Foreskin keratinocyte (primary cell): ENCODE measurements at places on chromosomes 1 and 21. TPM values are rescaled to one million over a fixed set of nuclear protein-coding genes. Genes with fewer than 3 reads are reported as not detected.

OXCT2 gene
- polyA plus RNA-seq, result 0.26 and 0.44 TPM in 2 replicates

OR2T2 gene
- polyA plus RNA-seq, result not detected in 2 replicates

TCHHL1 gene
- polyA plus RNA-seq, result not detected in 2 replicates

DENND2C gene
- 1.9 and 2.6 TPM in 2 replicates for polyA plus RNA-seq

ADAMTS1 gene
- polyA plus RNA-seq, result 12.8 and 16.9 TPM in 2 replicates

SPRR4 gene
- 0.14 and 0.16 TPM in 2 replicates for polyA plus RNA-seq

ZNF648 gene
- not detected in 2 replicates for polyA plus RNA-seq

TRIM63 gene
- not detected in 2 replicates for polyA plus RNA-seq

DUSP23 gene
- 56.7 and 59.7 TPM in 2 replicates for polyA plus RNA-seq

ZNF695 gene
- 2.8 and 4.8 TPM in 2 replicates for polyA plus RNA-seq

LENEP gene
- not detected in 2 replicates for polyA plus RNA-seq

UBL4B gene
- not detected in 2 replicates for polyA plus RNA-seq

SH2D1B gene
- polyA plus RNA-seq, result not detected in 2 replicates

FAM72A gene
- polyA plus RNA-seq, result 4.1 and 6.0 TPM in 2 replicates

RNF11 gene
- polyA plus RNA-seq, result 25.3 and 31.1 TPM in 2 replicates

PRAMEF15 gene
- not detected in 2 replicates for polyA plus RNA-seq

RBBP5 gene
- 3.6 and 4.2 TPM in 2 replicates for polyA plus RNA-seq

RNF186 gene
- polyA plus RNA-seq, result not detected in 2 replicates

ANGPTL1 gene
- not detected in 2 replicates for polyA plus RNA-seq

FYB2 gene
- not detected in 2 replicates for polyA plus RNA-seq

PLA2G4A gene
- 4.7 and 7.2 TPM in 2 replicates for polyA plus RNA-seq

RIPK4 gene
- 18.9 and 23.8 TPM in 2 replicates for polyA plus RNA-seq

KLHDC9 gene
- 1.7 and 1.8 TPM in 2 replicates for polyA plus RNA-seq

AADACL4 gene
- polyA plus RNA-seq, result not detected in 2 replicates

SPOCD1 gene
- polyA plus RNA-seq, result 2.8 and 4.0 TPM in 2 replicates

CFAP57 gene
- 0.28 and 0.81 TPM in 2 replicates for polyA plus RNA-seq
